HuH-7 (cell line): ENCODE measurements at places on chromosomes 11 and 22.

- no peak for DNase-seq
Measured at GRCh38 chr11:1072116-1072820, 2.4 kb upstream of the MUC2 start.

DNA sequence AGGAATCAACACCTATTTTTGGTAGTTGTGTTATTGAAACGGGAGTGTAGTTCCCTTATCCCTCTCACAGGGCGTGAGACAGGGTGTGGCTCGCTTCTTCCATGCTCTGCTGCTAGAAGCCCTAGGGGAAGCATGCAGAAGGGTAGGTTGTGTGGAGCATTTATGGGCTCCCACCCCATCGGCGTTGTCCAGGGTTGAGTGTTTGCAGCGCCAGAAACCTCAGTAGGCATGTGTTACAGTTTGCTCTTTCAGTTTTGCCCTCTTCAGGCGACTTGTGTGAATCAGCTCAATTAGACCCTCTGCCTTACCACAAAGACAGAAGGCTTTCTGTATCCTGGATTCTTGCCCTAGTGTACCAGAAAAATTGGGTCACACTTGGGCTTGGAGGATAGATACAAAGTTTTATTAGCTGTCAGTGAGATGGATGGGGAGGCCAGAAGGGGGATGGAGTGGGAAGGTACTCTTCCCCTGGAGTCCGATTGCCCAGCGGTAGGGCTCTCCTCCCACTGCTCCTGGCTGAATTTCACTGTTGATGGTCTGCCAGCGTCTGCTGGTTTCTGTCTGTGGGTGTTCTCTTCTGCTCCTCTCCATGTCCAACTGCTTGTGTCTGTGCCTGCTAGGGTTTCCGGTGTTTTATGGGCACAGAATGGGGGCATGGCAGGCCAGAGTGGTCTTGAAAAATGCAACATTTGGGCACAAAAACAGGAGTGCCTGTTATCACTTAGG is 358.3 kb upstream of the CTSC start:
- DNase-seq, result no peak

DNA sequence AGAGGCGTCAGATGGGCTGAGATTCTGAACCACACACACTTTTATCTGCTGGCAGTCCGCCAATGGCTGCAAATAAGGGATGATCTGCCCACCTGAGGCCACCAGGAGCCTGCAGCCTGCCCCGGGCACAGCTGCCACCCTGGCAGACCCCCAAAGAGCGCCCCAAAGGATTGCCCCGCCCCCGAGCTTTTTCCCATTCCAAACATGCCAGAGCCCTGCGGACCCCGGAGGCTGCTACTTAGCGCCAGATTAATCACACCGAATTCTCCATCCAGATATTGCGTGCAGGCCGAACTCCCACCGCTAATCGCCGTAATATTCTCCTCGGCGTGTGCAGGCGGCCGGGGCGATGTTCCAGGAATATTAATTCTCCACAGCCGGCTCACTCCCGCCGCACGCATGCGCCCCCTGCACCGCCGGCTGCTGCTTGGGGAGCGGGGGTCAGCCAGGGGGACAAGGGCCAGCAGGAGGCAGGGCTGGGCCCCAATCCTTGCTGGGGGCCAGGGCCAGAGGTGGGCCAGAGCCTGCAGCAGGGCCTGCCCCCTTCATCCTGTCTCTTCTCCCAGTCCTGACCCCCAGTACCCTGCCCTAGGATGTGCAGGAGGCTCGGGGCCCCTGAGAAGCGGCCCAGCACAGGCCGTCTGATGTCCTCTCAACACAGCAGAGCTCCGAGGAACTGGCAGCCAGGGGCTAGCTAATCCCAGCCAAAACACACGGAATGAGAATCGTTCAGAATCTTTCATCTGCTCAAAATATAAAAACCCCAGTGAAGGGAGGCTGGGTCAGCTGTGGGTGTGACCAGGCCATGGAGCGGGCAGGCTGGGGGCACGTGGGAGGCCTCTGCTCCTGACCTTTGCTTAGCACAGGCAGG is 19.5 kb upstream of the TCF20 start:
- DNase-seq, result no peak

DNA sequence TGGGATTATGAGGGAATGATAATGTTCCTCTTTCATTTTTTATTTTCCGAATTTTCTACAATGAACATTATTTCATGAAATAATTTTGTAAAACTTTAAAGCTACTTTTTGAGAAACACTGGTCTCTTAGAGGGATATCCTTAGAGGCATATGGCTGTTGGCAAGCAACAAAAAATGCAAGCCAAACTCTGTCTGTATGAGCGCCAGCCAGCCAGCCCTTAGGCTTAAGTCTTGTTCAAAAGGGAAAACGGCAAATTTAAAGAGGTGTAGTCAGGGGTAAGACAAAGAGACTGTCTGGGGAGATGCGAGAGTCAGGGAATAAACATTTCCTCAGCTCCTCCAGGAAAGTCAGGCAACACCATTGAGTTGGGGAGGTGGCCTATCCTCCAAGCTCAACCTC is 22.5 kb downstream of the ASCC2 start:
- no peak for DNase-seq

GRCh38 chr11:32396991-32397390 is 38.3 kb downstream of the WT1 start:
- no peak for DNase-seq

- no peak for DNase-seq
Measured at GRCh38 chr11:126391286-126391954, 35.9 kb downstream of the ST3GAL4 start.

DNA sequence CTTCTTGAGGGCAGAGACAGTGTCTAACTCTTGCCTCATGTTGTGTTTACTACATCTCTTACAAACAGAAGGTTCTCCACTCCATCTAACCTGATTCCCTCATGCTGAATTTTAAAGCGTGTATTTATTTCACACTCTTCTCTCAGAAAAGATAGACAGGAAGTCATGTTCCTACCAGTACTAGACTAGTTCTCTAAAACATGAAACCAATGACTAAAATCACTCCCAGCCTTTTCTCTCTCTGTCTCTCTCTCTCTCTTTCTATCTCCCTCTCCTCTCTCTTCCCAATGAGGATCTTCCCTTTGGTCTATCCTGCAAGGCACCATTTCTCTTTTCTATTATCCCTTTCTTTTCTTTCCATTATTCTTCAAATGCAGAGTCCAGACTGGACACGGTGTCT is 391.9 kb upstream of the CADM1 start:
- no peak for DNase-seq

DNA sequence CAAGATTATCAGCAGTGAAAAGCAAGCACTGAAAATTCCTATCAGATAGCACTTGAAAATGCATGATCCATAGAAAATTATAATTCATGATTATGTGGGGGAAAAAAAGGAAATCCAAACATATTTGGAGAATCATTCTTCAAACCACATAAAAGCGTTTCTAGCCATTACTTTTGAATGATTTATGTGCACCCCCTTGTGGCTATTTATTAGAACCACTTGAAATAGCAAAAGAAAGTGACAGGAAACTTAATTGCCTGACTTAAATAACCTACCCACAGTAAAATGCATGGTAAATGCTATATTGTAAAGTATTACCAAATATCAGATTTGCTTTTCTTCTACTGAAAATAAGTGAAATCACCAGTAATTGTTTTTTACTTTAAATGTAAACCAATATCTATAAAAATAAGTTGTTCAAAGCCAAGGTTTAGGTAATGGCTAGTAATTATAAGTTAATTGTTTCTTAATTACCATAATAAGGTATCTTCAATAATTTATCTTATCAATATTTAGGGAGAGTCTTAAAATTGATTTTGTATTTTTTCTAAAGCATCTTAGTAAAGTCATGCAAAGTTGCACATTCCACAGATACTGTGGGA is 168.5 kb downstream of the ARHGAP42 start:
- DNase-seq, result no peak

GRCh38 chr11:134196756-134197155 is 27.0 kb downstream of the NCAPD3 start:
- DNase-seq, result no peak
